ENCODE measurements at places on chromosomes 2 and 18.

DNA sequence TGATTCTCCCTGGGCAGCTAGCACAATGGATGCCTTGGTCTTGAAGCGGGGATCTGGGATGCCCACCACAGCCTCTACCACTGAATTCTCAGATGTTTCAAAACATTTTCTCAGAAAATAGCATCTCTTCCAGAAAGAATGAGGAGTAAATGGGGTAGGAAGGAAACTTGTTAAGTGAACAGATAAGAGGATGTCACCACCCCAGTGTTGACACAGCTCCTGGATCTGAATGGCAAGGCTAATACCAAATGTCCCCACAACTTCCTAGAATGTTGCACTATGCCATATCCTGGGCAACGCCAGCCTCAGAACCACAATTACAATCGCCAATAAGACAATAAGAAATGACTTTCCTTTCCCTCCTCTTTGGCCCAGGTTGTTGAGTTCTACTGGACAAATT lies 177.2 kb downstream of the BCL11A start:
- H3K36me3 ChIP-seq = no peaks in the 10 kb centered on the region
- no peak overlapping the region for H3K27ac ChIP-seq
- no peaks in the 10 kb centered on the region for H3K27me3 ChIP-seq
- H3K4me3 ChIP-seq = no peak overlapping the region
- H3K4me1 ChIP-seq = peaks cover 2% of the 10 kb centered on the region

DNA sequence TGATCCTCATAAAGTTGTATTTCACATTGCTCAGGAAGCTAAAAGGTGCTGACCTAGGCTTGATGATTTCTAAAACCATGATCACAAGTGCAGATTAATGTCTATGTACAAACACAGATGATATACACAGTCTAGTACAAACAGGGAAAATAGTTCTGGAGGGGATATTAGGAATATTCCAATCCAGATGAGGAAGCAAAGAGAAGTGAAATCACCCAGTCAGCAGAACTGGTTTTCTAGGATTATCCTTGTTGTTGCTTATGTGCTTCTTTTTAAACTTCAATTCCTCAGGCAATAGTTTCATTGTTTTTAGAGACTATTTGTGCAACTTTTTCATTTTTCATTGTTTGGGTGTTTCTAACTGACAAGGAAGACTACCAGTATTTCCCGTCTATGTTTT lies 4.7 kb downstream of the IL1A start:
- H3K4me1 ChIP-seq = peaks cover 2% of the 10 kb centered on the region
- no peak for DNase-seq
- H3K27ac ChIP-seq = no peak overlapping the region
- no peaks in the 10 kb centered on the region for H3K36me3 ChIP-seq
- no peak overlapping the region for H3K4me3 ChIP-seq
- H3K27me3 ChIP-seq = no peaks in the 10 kb centered on the region

- H3K27ac ChIP-seq = no peak overlapping the region
- no peaks in the 10 kb centered on the region for H3K36me3 ChIP-seq
- no peak overlapping the region for H3K4me3 ChIP-seq
- H3K4me1 ChIP-seq = peaks cover 6% of the 10 kb centered on the region
- H3K27me3 ChIP-seq = no peaks in the 10 kb centered on the region
Measured at GRCh38 chr2:8659092-8659734, 22.6 kb upstream of the ID2 start.

DNA sequence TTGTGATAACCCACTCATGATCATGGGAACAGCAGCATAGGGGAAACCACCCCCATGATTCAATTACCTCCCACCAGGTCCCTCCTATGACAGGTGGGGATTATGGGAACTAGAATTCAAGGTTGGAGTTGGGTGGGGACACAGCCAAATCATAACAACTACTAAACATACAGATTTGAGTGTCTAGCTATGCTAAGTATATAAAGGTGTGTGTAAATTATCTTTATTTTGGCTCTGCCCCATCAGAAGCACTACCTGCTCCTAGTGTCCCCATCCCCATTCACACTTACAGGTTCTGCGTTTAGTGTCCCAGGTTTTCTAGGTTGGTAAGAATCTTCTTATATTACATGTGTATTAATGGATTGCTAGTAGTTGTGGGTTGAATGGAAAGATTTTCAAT lies 464.7 kb downstream of the EPHA4 start:
- no peaks in the 10 kb centered on the region for H3K27me3 ChIP-seq
- no peak overlapping the region for H3K27ac ChIP-seq
- no peaks in the 10 kb centered on the region for H3K36me3 ChIP-seq
- DNase-seq = no peak
- H3K4me3 ChIP-seq = no peak overlapping the region
- no peaks in the 10 kb centered on the region for H3K4me1 ChIP-seq

DNA sequence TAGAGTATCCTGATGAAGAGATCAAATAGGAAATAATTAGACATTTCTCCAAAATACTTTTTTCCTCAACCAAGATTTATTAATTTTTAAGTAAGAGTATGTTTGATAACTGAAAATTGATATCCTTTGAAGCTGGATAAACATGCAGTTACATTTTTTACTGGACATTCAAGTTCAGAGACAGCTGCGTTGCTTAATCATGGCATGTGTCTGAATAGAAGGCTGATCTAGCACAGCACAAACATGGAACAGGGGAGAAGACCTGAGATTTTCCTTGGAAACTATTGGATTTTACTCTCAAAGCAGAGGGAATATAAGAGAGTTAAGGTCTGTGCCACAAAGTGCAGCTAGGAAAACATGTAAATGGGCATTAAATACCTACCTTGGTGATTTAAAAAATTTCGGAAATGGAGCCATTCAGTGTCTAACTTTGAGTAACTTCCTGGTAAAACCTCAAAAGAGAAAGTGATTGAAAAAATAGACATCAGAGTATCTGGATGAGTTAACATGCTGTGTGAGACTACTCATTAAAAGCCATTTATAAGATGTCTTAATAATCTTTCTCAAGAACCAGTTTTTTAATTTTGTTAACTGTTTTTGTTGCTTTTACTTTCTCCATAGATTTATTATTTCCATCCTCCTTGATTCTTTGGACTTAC lies 31.8 kb downstream of the CRIM1 start:
- H3K4me3 ChIP-seq = no peak overlapping the region
- no peak overlapping the region for H3K27ac ChIP-seq
- H3K36me3 ChIP-seq = no peaks in the 10 kb centered on the region
- DNase-seq = peak; percentile 28
- no peaks in the 10 kb centered on the region for H3K27me3 ChIP-seq

- H3K4me3 ChIP-seq = no peak overlapping the region
- H3K27me3 ChIP-seq = no peaks in the 10 kb centered on the region
- peaks cover 14% of the 10 kb centered on the region for H3K4me1 ChIP-seq
- DNase-seq = no peak
- no peaks in the 10 kb centered on the region for H3K36me3 ChIP-seq
- no peak overlapping the region for H3K27ac ChIP-seq
Measured at GRCh38 chr2:43111788-43112554, 114.4 kb downstream of the ZFP36L2 start.

- H3K27ac ChIP-seq = no peak overlapping the region
- no peaks in the 10 kb centered on the region for H3K4me1 ChIP-seq
- no peak overlapping the region for H3K4me3 ChIP-seq
- no peaks in the 10 kb centered on the region for H3K36me3 ChIP-seq
- no peak for DNase-seq
Measured at GRCh38 chr2:139217641-139218040, 437.5 kb upstream of the NXPH2 start.
